Motor neuron (in vitro differentiated cells): ENCODE measurements at places on chromosomes 11 and 22. TPM values are rescaled to one million over a fixed set of nuclear protein-coding genes. Genes with fewer than 3 reads are reported as not detected.
A peak's percentile ranks its signal among the peaks of the same experiment; 100 is the strongest.

SCT gene
- not detected in 2 replicates for total RNA-seq

CBLIF gene
- total RNA-seq = not detected in 2 replicates

DNA sequence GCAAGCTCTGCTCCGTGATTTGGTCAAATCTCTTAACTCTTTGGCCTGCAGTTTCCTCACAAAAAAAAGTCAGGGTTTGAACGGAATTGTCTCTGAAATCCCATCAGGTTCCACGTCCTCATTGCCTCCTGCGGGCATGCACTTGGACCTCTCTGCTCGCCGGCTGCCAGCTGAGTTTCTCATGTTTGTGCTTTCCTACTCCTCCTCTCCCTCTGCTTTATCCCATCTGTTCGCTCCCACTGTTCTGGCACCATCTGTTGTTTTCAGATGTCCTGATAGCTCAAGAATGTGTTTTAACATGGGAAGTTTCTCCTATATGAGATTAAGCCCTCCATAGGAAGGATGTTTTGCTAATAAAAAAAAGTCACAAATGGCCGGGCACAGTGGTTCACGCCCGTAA, 49.4 kb upstream of the ARHGAP42 start:
- no peak for ATAC-seq

DNA sequence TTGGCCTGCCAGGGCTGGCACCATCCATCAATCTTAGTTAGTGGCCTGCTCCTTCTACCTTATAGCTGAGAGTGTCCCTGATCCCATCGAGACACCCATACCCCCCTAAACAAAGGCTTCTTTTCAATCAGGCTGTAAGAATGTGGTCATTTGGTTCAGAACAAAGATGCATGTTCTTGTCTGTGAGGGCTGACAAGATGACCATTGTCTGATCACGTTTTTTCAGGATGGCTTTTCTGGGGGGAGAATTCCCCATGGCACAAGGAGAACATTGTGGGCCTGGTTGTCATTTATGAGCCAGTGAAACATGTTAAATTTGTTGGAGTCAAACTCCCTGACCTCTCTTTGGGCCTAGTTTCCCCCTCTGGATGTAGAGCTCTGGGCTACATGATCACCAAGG, 160.4 kb downstream of the INSC start:
- peak; percentile 27 for ATAC-seq

DNA sequence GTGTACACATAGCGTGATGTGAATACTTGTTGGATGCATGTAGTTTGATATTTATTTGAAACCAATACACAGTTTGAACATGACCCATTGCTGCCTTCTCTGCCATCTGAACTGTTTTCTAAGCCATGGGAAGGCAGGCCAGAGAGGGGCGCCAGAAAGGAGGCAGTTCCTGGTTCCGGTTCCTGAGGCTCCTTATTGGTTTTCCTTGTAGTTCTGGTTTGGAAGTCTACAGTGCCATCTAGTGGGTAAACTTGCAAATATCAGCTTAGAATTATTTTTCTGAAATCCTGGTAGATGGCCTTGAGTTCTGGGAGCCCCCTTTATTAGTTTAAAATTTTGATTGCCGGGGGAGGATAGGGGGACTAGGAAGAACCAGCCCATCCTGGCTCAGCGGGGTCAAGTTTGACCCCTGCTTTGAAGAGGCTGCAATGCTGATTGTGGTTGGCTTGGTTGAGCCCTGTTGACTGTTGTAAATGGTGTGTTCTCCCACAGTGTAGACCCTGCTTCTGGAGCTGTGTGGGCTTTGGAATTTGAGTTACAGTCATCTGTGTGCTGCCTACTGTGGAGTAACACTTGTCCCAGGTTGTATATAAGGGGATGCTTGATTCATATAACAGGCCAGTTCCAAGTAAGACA, 48.4 kb downstream of the GRAMD1B start:
- peak; percentile 56 for ATAC-seq

DNA sequence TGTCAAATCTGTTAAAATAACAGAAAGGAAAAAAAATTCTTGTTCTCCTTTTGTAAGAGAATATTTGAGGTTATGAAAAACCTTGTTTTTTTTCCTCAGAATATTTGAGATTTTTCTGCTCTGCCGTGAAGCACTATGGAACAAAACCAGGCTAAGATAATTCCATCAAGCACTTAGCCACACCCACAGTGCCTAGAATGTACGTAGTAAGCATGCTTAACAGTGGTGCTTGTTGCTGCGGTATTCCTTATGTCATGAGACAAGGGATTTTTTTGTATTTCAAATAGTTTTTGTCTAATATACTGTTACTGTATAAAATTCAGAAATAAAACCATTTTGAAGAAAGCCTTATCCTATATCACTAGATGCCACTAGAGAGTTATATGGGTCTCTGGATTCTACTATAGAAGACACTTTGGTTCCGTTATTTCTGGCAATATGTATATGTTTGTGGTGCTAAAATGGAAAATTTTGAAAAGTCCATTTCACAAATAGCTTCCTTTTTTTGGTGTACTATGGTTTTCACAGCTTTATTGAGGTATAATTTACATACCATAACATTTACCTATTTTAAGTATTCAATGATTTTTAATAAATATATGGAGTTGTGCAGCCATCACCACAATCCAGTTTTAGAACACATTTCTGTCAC, 23.7 kb downstream of the PDHX start:
- ATAC-seq = peak; percentile 45
